Fibroblast of mammary gland (primary cell): ENCODE measurements at places on chromosomes 3 and 15.
A peak's percentile ranks its signal among the peaks of the same experiment; 100 is the strongest.

GRCh38 chr15:52193791-52194190, 2.6 kb upstream of the GNB5 start:
- DNase-seq, result no peak

GRCh38 chr3:148896062-148896461, 31.0 kb downstream of the CPA3 start:
- no peak for DNase-seq

- no peak for DNase-seq
These were observed 152.2 kb downstream of the CHDH start for GRCh38 chr3:53694046-53694445.

DNA sequence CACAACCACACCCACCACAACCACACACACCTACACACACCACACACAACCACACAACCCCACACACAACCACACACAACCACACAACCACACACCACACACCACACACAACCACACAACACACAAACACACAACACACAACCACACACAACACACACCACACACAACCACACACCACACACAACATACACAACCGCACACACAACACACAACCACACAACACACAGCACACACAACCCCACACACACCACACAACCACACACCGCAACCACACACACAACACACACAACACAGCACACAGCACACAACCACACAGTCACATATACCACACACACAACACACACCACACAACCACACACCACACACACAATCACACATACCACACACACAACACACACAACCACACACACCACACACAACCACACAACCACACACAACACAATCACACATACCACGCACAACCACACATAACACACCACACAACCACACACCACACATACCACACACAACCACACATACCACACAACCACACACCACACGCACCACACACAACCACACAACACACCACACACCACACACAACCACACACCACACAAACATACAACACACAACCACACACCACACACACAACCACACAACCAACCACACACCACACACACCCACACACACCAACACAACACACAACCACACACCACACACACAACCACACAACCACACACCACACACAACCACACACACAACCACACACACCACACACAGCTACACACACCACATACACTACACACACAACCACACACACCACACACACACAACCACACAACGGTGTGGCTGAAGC, 23.7 kb downstream of the CPN2 start:
- DNase-seq, result peak; percentile 36

- DNase-seq, result no peak
These were observed 10.3 kb downstream of the RASGRP1 start for GRCh38 chr15:38554354-38554753.
